ENCODE measurements at places on chromosomes 7 and 10.

DNA sequence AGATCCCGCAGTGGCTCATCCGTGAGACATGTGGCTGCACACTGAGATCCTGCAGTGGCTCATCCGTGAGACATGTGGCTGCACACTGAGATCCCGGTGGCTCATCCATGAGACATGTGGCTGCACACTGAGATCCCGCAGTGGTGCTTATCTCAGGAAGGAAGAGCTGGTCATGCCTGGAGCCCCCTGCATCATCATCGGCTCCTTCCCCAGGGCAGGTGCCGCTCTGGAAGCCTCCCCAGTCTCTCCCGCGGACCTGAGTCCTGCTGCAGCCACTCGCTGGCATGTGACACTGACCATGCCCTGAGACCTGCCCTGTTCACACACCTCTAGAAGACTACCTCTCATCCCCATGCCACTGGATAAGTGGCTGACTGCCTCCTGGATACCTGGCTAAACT, 181.3 kb downstream of the PTPRN2 start:
- H3K4me3 ChIP-seq = no peak overlapping the region
- DNase-seq = no peak
- no peak overlapping the region for H3K27ac ChIP-seq
- H3K27me3 ChIP-seq = no peaks in the 10 kb centered on the region

GRCh38 chr7:108637049-108637621, 67.5 kb downstream of the DNAJB9 start:
- no peaks in the 10 kb centered on the region for H3K27me3 ChIP-seq
- H3K36me3 ChIP-seq = no peaks in the 10 kb centered on the region
- H3K4me3 ChIP-seq = no peak overlapping the region
- H3K27ac ChIP-seq = no peak overlapping the region

GRCh38 chr10:4199196-4199595, 414.2 kb upstream of the KLF6 start:
- peak overlapping the region; percentile 30 for H3K27ac ChIP-seq
- no peaks in the 10 kb centered on the region for H3K4me1 ChIP-seq
- no peaks in the 10 kb centered on the region for H3K27me3 ChIP-seq
- no peaks in the 10 kb centered on the region for H3K36me3 ChIP-seq

DNA sequence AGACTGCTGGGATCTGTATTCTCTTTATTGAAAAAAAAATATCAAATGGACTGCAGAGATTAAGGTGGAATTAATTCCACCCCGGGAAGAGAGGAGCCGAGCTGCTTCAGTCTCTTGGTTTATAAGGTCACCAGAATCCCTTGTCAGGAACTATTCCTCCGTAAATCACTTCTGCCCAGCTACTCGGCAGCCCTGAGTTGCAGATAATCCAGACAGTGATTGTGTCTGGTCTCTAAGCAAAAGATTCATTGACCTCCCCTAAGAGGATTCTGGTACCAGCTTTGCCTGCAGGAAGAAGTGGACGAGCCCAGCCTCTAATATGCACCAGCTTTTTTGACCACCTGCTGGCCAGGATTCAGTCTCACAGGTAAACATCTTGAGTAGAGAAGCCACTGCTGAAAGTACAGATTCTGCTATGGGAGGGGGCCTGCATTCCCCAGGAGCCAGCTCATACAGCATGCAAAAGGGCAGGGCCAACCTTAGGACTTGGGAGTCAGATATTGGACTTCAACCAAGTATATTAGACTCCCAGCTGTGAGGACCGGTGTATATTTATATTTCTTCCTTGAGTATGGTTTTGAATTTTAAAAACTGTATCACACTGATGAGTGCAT, 27.1 kb upstream of the PLXNA4 start:
- no peaks in the 10 kb centered on the region for H3K4me1 ChIP-seq
- H3K27ac ChIP-seq = no peak overlapping the region
- no peak overlapping the region for H3K4me3 ChIP-seq
- H3K27me3 ChIP-seq = no peaks in the 10 kb centered on the region
- DNase-seq = no peak

GRCh38 chr10:97385565-97385964, 15.6 kb downstream of the RRP12 start:
- no peaks in the 10 kb centered on the region for H3K27me3 ChIP-seq
- no peak overlapping the region for H3K27ac ChIP-seq
- H3K4me3 ChIP-seq = no peak overlapping the region
- no peaks in the 10 kb centered on the region for H3K4me1 ChIP-seq

DNA sequence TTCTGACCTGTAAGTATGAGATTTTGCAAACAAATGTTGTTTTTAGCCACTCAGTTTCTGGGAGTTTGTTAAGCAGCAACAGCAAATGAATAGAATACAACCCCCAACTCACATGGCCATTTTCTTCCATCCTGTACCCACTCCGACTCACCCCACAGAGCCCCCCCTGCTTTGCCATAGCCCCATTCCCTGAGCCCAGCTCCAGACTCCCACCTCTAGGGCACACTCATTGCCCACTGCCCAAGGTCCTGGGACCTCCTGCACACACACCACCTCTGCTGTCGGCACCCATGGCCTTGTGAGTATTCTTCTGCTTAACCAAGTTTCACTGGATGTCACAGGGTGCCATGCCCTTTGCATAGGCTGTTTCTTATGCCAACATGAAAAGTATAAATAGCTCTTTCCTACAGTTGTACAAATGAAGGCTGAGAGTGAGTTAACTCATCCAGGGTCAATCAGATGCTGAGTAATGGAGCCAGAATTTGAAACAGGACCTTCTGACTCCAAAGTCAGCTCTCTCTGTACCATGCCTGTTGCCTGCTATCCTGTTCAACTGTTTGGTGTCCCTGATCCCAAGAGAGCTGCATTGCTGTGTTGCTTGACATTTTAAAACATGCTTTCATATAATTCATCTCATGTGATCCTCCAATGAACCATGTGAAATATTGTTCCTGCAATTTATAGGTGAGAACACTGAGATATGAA, 367.8 kb upstream of the ZMIZ1 start:
- no peak overlapping the region for H3K4me3 ChIP-seq
- no peaks in the 10 kb centered on the region for H3K27me3 ChIP-seq
- H3K36me3 ChIP-seq = no peaks in the 10 kb centered on the region
- no peak for DNase-seq

- H3K27me3 ChIP-seq = no peaks in the 10 kb centered on the region
- no peak overlapping the region for H3K4me3 ChIP-seq
- no peak overlapping the region for H3K27ac ChIP-seq
- DNase-seq = no peak
- H3K36me3 ChIP-seq = no peaks in the 10 kb centered on the region
- H3K4me1 ChIP-seq = no peaks in the 10 kb centered on the region
Measured at GRCh38 chr10:93600446-93601145, 439 bp downstream of the RBP4 start.

GRCh38 chr7:74220229-74220628, 10.4 kb downstream of the LAT2 start:
- no peaks in the 10 kb centered on the region for H3K4me1 ChIP-seq
- no peaks in the 10 kb centered on the region for H3K27me3 ChIP-seq
- no peak overlapping the region for H3K27ac ChIP-seq
- H3K36me3 ChIP-seq = no peaks in the 10 kb centered on the region
